H9 (cell line): ENCODE measurements at places on chromosomes 2 and 18.

GRCh38 chr2:84870306-84870705 lies 10.6 kb downstream of the TRABD2A start:
- no peak for DNase-seq

DNA sequence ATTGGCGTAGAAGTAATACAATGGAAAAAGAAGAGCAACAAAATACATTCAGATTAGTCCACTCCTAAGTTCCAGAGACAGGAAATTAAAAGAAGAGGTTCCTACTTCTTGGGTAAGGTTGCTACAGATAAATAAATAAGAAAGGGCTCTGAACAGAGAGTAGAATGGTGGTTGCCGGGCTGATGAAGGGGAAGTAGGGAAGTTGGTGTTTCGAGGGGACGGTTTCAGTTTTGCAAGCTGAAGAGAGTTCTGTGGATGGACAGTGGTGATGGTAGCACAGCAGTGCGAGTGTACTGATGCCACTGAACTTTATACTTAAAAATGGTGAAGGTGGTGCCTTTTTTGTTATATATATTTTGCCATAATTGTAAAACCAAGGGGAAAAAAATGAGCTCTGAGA lies 48.2 kb downstream of the CABYR start:
- DNase-seq, result no peak

DNA sequence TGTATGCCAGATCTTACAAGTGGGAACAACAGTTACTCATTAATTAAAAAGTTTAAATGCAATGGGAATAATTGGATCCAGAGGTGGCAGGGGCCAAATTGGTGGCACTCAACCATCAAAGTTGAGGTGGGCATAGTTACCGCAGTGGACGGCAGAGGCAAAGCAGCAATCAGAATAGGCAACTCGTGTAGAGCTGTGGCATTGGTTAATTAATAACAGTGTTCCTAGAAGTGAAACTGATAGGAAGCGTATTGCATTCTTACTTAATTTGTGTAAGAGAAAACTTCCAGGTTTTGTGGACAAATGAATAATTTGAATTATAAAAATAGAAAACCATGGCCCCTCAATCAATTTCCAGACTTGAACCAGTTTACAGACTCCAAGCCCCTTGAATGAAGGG lies 1068.2 kb upstream of the ACVR2A start:
- DNase-seq, result no peak

- DNase-seq, result no peak
Observed at GRCh38 chr2:63465633-63466032, 122.6 kb downstream of the WDPCP start.

DNA sequence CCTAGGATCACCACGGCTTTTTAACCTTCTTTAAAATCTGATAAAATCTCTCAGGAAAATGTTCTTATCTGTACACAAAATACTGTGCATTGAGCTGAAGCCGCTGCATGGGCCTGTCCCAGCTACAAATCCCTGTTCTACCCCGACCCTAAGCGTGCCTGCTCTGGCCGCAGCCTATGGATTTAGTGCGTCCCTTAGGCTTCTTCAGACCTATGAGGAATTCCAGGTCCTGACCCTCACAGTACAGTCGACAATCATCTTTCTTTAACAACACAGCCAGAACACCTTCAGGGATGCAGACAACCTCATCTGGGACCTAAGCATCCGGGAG lies 477 bp upstream of the WDCP start:
- DNase-seq, result no peak
